Nephron progenitor cell (in vitro differentiated cells): ENCODE measurements at places on chromosomes 1 and 21.

- DNase-seq: no peak
Measured at GRCh38 chr1:211928993-211929637, 98.6 kb upstream of the LPGAT1 start.

- no peak for DNase-seq
Measured at GRCh38 chr1:151720554-151720953, 768 bp upstream of the RIIAD1 start.

- no peak for DNase-seq
Measured at GRCh38 chr1:107842241-107842640, 122.7 kb downstream of the VAV3 start.

- no peak for DNase-seq
Measured at GRCh38 chr1:13824626-13825025, 124.6 kb downstream of the PRDM2 start.
